T-helper 2 cell treated with Interferon-gamma antibody and Interleukin-4, amounts not matched to agents 5 μg/mL and 100 μg/mL, for 36 hours (primary cell): ENCODE measurements at places on chromosomes 7 and 10.

DNA sequence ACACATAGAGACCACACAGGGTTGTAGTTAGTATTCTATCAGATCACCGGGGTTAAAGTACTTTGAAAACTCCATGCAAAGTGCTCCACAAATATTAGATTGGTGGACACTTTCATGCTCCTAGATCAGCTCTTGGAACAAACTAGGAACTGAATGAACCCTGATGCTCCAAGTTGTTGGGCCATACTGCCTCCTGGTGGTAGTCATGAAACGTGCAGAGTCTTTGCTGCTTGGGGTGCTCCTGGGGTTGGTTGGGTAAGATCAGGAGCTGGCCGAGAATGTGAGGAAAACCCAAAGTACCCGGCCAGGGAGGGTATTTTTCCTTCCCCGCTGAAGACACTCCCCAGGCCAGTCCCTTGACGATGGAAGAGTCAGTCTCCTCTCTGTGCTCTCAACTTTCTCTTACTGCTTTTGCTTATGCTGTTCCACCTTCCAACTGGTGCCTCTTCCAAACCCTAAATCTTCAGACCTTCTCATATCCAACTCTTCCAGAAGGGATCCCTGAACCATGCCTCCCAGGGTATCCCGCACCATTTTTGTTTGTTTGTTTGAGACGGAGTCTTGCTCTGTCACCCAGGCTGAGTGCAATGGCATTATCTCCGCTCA, 918 bp upstream of the RPEL1 start:
- DNase-seq = peak; percentile 35

GRCh38 chr10:90734415-90734814, 123.4 kb downstream of the HTR7 start:
- DNase-seq = no peak

- no peak for DNase-seq
Measured at GRCh38 chr10:114596793-114597192, 61.3 kb downstream of the ABLIM1 start.

GRCh38 chr7:37719077-37719476, 35.5 kb downstream of the GPR141 start:
- DNase-seq = no peak

DNA sequence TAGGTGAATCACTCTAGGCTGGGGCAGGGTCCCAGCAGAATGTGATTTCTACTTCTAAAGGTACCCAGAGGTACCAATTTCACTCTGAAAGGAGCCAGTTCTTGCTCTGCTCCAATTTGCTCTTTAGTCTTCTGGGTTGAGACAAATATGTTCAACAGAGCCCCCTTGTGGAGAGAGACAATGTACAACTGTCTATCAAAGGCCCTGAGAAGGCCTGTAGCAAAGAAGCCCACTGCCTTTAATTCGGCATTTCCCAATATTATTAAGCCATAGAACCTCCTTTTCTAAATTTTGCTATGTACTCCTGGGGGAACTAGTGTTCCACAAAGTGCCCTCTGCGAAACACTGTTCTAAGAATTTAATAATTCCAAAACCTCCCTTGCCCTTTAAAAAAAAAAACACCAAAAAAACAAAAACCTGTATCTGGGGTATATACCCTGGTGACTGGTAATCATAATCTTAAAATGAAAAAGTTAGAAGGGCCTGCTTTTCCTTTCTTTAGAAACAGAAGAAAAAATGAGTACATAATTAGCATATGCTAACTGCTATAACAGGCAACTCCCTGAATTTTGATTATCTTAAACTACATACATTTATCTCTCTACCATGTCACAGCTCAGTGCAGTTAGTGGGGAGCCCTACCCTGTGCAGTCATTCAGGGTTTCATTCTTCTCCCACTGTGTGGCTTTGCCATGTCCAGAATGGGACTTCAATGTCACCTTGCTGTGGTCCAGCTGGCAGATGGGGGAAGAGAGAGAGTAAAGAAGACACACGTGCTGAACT, 160.9 kb upstream of the BMPER start:
- no peak for DNase-seq

- DNase-seq = no peak
Measured at GRCh38 chr10:21083861-21084260, 186.8 kb upstream of the NEBL start.

GRCh38 chr10:69939061-69939460, 113.6 kb upstream of the MACROH2A2 start:
- no peak for DNase-seq

GRCh38 chr10:31657434-31657872, 271.2 kb downstream of the ARHGAP12 start:
- DNase-seq = no peak

- DNase-seq = no peak
Measured at GRCh38 chr7:25790963-25791362, 361.0 kb upstream of the NFE2L3 start.

GRCh38 chr10:50554995-50555568, 68.7 kb downstream of the SGMS1 start:
- no peak for DNase-seq

DNA sequence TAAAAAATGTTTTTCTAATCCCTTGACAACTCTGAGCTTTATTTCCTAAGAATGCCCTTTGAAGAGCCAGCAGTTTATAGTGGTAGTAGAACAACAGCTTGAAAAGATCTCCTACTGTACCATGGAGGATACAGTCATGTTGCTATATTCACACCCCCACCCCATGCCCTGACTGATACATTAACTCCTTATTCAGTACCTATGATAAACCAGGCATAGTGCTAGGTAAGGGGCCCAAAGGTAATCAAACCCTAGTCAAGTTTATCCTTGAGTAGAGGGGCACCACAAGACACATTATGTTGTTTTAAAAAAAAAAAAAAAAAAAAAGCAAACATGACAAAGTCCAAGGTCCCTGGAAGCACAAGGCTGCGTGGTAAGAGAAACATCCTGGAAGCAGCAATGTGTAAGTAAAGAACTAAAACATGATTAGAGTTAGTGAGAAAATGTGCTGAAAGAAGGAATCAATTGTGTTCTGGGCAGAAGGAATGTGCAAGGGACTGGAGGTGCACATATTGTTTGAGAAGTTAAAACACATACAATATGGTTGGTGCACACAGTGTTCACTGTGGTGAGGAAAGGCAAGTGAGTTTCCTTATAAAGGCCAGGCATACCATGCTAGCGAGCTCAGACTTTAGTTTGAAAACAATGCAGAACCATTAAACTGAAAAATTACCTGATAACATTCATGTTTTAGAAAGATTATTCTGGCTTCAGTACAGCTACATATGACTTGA, 51.2 kb downstream of the PDE1C start:
- no peak for DNase-seq

DNA sequence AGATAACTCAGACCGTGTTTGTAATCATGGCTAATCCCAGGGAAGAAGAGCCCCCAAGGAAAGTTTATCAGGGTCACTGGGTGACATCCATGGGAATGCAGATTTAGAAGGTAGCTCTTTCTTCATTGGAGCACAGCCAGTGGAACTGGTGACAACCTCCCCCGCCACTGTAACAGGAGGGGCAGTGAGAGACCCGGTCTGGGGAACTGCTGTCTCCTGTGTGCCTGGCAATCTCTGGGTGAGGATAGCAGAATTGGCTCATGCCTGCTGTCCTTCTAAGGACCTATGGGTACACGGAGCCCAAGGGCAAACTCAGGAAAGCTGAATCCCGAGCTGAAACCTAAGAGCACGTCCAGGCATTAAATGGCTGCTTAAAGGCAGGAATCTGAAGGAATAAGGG, 341.6 kb downstream of the ABCA13 start:
- DNase-seq = no peak

DNA sequence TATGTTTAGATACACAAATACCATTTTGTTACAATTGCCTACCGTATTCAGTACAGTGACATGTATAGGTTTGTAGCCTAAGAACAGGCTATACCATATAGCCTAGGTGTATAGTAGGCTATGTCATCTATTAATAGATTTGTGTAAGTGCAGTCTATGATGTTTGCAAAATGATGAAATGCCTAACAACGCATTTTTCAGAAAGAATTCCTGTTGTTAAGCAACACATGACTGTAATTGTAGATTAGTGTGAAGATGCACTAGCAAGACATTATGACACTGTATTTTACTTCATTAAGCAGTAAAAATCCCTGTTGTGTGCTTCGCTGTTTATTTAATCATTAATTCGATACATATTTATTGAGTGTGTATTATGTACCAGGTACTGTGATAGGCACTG, 446.0 kb downstream of the SUGCT start:
- DNase-seq = no peak

GRCh38 chr10:95784279-95784913, 28.4 kb downstream of the ENTPD1 start:
- no peak for DNase-seq

DNA sequence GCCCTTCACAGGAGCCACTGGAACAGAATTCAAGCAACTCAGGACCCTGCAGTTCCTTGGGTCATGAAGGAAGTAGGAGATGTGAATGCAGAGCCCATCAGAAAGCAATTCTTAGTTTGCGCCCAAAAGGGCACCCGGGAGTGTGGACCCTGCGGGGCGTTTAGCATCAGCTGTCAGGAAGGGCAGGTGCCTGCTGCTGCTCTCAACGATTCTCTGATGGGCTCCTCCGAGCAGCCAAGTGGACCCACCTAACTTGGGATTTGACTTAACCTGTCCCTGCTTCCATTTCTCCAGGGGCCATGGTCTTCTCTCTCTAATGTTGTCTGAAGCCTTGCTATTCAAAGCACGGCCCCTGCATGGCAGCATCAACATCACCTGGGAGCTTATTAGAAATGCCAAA, 17.1 kb downstream of the CPA5 start:
- DNase-seq = no peak

- DNase-seq = peak; percentile 68
Measured at GRCh38 chr10:511101-511848, 178.2 kb downstream of the DIP2C start.
